ENCODE measurements at places on chromosomes 1 and 21.
A peak's percentile ranks its signal among the peaks of the same experiment; 100 is the strongest.

- H3K27ac ChIP-seq = no peak overlapping the region
- no peak overlapping the region for H3K4me3 ChIP-seq
- no peaks in the 10 kb centered on the region for H3K27me3 ChIP-seq
- H3K36me3 ChIP-seq = no peaks in the 10 kb centered on the region
- H3K4me1 ChIP-seq = no peaks in the 10 kb centered on the region
These were observed 16.3 kb upstream of the BEND5 start for GRCh38 chr1:48792961-48793360.

GRCh38 chr1:196654271-196654670 lies 2.4 kb downstream of the CFH start:
- H3K27ac ChIP-seq = no peak overlapping the region
- no peaks in the 10 kb centered on the region for H3K36me3 ChIP-seq
- no peak for DNase-seq
- H3K27me3 ChIP-seq = no peaks in the 10 kb centered on the region
- H3K4me3 ChIP-seq = no peak overlapping the region

- H3K4me1 ChIP-seq = peaks cover 47% of the 10 kb centered on the region
- no peaks in the 10 kb centered on the region for H3K27me3 ChIP-seq
- peaks cover 3% of the 10 kb centered on the region for H3K36me3 ChIP-seq
These were observed 61.3 kb upstream of the ID3 start for GRCh38 chr1:23620605-23621004.

DNA sequence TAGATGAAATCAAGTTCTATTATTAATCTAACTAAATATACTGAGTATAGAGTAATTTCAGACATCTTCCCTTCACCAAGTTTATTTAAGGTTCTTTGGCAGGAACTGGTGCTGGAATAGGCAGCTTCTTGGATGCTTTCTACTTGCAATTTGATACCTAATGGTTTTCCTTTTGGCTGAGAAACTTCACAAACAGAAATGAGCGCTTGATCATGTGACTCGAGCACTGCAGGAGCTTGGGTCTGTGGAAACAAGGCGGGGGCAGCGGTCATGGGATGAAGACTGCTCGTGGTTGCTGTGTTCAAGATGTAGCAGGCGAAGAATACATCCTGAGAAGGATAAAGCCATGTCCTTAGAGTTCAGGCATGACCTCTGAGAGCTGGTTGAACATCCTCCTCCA lies 136.8 kb downstream of the PTPRC start:
- no peaks in the 10 kb centered on the region for H3K4me1 ChIP-seq
- H3K27me3 ChIP-seq = no peaks in the 10 kb centered on the region
- no peak for DNase-seq

DNA sequence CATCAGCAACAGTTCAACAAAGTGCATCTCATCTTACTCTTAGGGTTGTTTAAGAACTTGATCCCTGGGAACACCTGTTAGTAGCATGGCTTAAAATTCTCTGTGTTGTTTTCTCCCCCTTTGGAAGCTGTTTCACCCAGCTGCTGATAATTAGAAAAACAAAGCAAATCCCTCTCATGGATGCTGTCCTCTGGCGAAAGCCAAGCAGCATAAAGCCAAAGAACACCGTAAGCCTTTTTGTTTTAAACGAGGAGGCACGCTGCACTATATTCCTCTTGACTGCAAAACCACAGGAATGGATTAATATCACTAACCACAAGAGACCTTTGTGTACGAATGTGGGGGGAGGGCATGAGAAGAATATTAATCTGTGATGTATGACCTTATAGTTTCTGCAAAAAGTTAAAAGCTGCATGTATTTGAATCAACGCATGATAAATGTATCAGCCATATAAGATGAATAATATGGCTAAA lies 923.2 kb downstream of the LTN1 start:
- H3K27me3 ChIP-seq = no peaks in the 10 kb centered on the region
- no peaks in the 10 kb centered on the region for H3K36me3 ChIP-seq
- H3K4me3 ChIP-seq = no peak overlapping the region
- DNase-seq = no peak
- H3K4me1 ChIP-seq = no peaks in the 10 kb centered on the region

DNA sequence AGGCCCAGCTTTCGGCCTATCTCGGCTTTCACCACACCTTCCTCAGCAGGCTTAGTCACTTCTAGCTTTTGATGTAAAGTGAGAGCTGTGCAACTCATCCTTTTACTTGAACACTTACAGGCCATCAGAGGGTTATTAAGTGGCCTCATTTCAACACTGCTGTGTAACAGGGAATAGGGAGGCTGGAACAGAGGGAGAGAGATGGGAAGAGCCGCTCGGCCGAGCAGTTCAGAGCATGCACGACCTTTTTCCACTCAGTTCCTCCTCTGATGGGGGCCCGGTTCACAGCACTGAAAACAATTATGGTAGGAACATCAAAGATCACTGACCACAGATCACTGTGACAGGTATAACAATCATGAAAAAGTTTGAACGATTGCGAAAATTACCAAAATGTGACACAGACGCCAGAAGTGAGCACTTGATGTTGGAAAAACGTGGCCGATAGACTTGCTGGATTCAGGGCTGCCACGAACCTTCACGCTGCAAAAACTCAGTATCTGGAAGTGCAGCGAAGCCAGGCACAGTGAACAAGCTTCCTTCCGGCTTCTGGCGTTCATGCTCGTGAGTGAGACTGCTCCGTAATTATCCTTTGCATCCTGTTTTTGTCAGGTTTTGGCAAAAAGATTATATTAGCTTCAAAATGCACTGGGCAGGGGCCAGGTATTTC lies 28.6 kb downstream of the AGPAT3 start:
- H3K4me3 ChIP-seq = peak overlapping the region; percentile 71
- no peak for DNase-seq
- peaks cover 41% of the 10 kb centered on the region for H3K4me1 ChIP-seq
- H3K36me3 ChIP-seq = peaks cover 4% of the 10 kb centered on the region

- DNase-seq = no peak
- H3K4me1 ChIP-seq = no peaks in the 10 kb centered on the region
- no peak overlapping the region for H3K4me3 ChIP-seq
- no peak overlapping the region for H3K27ac ChIP-seq
- peaks cover 49% of the 10 kb centered on the region for H3K27me3 ChIP-seq
These were observed 175.3 kb upstream of the KIAA0040 start for GRCh38 chr1:175367896-175368295.

GRCh38 chr21:25701529-25701928 lies 33.2 kb downstream of the ATP5PF start:
- no peak overlapping the region for H3K27ac ChIP-seq
- no peak for DNase-seq
- H3K36me3 ChIP-seq = no peaks in the 10 kb centered on the region

DNA sequence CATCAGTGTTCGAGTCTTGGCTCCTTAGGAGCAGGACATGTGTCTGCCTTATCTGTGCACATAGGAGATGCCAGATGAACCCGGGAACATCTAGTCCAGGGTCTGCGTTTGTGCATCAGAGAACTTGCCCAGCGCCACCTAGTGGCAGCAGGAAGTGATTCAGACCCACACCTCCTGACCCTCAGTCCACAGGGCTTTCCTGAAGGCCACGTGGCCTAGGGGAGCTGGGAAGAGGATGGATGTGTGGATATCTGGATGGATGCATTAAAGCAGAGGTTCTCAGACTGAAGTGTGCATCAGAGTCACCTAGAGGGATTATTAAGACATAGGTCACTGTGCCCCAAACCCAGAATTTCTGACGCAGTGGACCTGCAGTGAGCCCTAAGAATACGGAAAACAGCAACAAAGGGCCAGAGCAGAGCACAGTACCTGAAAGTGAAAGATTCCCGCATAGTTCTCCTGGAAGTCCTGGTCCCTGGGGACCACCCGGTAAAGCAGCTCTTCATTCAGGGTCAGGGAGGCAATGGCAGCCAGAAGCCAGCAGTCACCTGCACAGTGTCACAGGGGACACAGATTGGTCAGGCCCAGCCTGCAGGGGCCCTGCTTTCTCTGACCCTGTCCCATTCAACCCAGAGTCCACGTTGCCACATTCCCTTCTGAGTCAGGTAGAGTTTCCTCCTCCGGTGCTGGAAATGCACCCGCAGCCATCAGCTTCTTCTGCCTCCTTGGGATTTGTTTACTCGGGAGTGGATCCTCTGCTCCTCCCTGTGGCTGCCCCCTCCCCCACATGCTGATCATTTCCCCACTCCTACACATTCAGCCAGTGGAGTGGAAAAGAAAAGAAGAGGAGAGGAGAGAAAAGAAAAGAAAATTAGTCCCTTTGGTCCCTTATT lies 37.0 kb downstream of the CAPN8 start:
- H3K27ac ChIP-seq = no peak overlapping the region
- DNase-seq = no peak
- H3K4me1 ChIP-seq = no peaks in the 10 kb centered on the region
- peaks cover 11% of the 10 kb centered on the region for H3K27me3 ChIP-seq

GRCh38 chr1:16413191-16413590 lies 24.0 kb downstream of the SPATA21 start:
- H3K27ac ChIP-seq = no peak overlapping the region
- DNase-seq = no peak
- H3K4me1 ChIP-seq = no peaks in the 10 kb centered on the region
- H3K4me3 ChIP-seq = no peak overlapping the region

- no peaks in the 10 kb centered on the region for H3K27me3 ChIP-seq
- H3K36me3 ChIP-seq = peaks cover 36% of the 10 kb centered on the region
- peak overlapping the region; percentile 92 for H3K4me3 ChIP-seq
- DNase-seq = no peak
- peaks cover 43% of the 10 kb centered on the region for H3K4me1 ChIP-seq
These were observed 948 bp downstream of the TXLNA start for GRCh38 chr1:32180186-32181060.

DNA sequence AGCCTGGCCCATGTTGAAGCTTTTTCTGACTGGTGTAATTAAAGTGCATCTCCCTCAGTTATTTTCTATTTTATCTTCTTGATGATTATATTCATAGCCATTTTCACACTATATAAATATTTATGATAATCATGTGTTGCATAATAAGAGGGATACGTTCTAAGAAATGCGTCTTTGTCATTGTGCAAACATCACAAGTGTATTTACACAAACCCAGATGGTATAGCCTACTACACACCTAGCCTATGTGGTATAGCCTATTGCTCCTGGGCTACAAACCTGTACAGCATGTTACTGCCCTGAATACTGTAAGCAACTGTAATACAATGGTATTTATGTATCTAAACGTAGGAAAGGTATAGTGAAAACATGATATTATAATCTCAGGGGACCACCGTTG lies 88.1 kb downstream of the BACH1 start:
- H3K4me3 ChIP-seq = no peak overlapping the region
- H3K4me1 ChIP-seq = no peaks in the 10 kb centered on the region
- no peak for DNase-seq

GRCh38 chr1:29651246-29651645 lies 414.9 kb downstream of the PTPRU start:
- no peak overlapping the region for H3K27ac ChIP-seq
- peaks cover 3% of the 10 kb centered on the region for H3K36me3 ChIP-seq
- no peaks in the 10 kb centered on the region for H3K4me1 ChIP-seq
- DNase-seq = no peak

DNA sequence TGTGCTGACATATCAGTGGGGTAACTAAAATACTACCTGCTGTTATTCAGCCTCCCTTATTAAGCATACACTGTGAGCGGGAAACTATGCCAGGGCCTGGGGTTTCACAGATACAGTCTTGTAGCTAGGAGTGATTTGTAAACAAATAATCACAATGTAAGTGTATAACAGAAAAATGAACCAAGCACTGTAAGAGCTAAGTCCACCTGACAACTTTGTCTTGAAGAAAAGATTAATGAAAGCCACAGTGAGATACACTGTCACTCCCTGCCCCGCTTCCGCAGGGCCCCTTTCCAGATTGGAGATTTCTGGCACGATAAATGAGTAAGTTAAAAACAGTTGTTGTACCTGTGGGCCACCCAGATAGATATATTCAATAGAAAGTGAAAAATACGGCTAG lies 4.8 kb downstream of the RCAN3 start:
- DNase-seq = no peak
- H3K4me3 ChIP-seq = peak overlapping the region; percentile 61

- H3K27me3 ChIP-seq = peaks cover 59% of the 10 kb centered on the region
- no peak for DNase-seq
- H3K36me3 ChIP-seq = no peaks in the 10 kb centered on the region
- no peak overlapping the region for H3K27ac ChIP-seq
- H3K4me1 ChIP-seq = no peaks in the 10 kb centered on the region
These were observed 99.5 kb downstream of the NGF start for GRCh38 chr1:115238336-115239147.

DNA sequence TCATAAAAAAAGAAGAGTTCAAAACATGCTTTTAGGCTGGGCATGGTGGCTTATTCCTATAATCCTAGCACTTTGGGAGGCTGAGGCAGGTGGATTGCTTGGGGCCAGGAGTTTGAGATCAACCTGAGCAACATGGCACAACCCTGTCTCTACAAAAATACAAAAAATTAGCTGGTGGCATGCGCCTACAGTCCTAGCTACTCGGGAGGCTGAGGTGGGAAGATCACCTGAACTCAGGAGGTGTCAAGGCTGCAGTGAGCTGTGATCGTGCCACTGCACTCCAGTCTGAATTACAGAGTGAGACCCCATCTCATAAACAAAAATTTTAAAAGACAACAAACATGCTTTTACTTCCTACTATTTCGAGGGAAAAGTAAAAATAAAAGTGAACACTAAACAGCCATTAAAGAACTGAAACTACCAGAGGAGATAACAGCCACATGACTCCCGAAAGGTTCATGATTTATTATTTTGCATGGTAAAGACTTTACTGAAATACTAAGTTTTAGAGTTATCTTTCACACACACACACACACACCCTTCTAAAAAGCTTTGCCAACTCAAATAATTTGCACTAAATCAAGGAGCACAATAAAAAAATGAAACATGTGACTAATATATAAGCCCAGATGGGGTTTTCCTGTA lies 48.1 kb downstream of the USP1 start:
- H3K36me3 ChIP-seq = peaks cover 10% of the 10 kb centered on the region
- H3K4me3 ChIP-seq = no peak overlapping the region
- H3K27ac ChIP-seq = no peak overlapping the region
- no peaks in the 10 kb centered on the region for H3K4me1 ChIP-seq
- H3K27me3 ChIP-seq = no peaks in the 10 kb centered on the region

GRCh38 chr1:113881661-113882060 lies 5.7 kb downstream of the BCL2L15 start:
- no peak overlapping the region for H3K27ac ChIP-seq
- no peak overlapping the region for H3K4me3 ChIP-seq
- peaks cover 43% of the 10 kb centered on the region for H3K4me1 ChIP-seq
- DNase-seq = no peak

DNA sequence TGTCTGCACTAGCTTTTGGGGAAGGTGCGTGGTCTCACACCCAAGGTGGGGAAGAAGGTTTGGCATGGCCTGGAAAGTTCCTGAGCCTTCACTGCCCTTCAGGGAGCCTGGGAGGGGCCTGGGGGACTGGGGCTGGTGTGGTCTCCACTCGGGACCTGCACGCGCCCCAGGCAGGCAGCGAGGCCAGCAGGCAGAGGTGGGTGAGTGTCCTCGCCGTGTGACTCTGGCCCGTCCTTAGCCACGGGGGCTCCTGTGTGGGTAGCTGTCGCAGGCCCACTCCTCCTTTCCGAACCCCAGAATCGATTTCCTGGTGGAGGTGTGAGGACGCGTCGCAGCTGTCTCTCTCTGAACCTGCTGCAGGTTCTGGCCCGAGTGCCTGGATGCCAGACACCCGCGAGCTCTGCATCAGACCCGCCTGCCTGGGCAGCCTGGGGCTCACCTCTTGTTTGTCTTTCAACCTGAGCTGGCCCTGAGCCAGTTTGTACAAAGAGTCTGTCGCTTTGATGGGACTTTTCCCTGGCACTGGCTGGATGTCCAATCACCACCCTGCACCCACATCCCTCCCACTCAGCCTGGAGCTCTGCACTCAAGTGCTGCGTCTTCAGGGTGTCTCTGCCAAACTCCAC lies 36.0 kb upstream of the SLC19A1 start:
- no peak overlapping the region for H3K27ac ChIP-seq
- DNase-seq = no peak
- no peaks in the 10 kb centered on the region for H3K36me3 ChIP-seq
- peaks cover 21% of the 10 kb centered on the region for H3K27me3 ChIP-seq
- peaks cover 6% of the 10 kb centered on the region for H3K4me1 ChIP-seq
- H3K4me3 ChIP-seq = no peak overlapping the region
